ENCODE measurements at places on chromosomes 12 and 14.
A peak's percentile ranks its signal among the peaks of the same experiment; 100 is the strongest.

GRCh38 chr14:91009501-91010152 lies 50.8 kb downstream of the RPS6KA5 start:
- peak; percentile 67 for DNase-seq

DNA sequence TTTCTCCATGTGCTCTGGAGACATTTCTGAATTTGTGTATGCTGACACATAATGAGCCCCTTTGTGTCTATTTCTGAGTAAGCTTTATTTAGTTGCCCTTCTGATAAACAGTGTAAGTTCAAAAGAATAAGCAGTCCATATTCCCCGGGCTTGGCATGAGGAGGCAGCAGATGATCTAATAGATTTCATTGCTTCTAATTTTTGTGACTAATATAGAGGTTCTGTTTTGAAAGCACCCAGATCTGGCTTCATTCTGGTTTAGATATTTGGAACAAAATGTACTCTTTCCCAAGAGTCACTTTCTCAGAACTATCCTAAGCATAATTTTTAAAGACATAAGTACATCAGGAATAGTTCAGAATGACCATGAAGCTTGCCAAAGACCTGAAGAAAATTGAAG lies 290.9 kb downstream of the BTG1 start:
- no peak for DNase-seq

DNA sequence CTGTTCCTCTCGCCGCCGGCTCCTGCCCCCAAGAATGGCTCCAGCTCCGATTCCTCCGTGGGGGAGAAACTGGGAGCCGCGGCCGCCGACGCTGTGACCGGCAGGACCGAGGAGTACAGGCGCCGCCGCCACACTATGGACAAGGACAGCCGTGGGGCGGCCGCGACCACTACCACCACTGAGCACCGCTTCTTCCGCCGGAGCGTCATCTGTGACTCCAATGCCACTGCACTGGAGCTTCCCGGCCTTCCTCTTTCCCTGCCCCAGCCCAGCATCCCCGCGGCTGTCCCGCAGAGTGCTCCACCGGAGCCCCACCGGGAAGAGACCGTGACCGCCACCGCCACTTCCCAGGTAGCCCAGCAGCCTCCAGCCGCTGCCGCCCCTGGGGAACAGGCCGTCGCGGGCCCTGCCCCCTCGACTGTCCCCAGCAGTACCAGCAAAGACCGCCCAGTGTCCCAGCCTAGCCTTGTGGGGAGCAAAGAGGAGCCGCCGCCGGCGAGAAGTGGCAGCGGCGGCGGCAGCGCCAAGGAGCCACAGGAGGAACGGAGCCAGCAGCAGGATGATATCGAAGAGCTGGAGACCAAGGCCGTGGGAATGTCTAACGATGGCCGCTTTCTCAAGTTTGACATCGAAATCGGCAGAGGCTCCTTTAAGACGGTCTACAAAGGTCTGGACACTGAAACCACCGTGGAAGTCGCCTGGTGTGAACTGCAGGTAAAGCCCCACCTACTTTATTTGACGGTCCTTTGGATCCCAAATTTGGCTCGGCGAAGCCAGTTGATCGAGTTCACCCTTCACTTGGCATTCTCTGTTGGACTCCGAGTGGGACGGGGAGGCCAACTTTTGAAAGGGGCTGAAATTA lies 1.5 kb downstream of the WNK1 start:
- no peak for DNase-seq

- no peak for DNase-seq
These were observed 5.8 kb upstream of the EGLN3 start for GRCh38 chr14:33956640-33957039.

DNA sequence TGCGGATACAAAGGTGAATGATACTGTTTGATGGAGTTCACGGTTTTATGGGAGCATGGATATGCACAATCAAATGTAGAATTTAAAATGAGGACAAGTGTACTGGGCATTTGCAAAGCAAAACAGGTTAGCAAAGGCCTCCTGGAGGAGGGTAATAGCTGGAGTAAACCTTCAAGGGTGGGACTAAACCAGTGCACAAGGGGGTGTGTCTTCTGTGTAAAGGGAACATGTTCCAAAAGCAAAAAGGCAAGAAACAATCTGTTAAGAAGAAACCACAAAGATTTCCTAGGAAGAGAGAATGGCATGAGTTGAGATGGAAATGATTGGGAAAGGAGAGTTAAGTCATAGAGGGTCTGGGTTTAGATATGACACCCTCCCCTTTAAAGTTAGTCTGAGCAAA lies 109.2 kb upstream of the SLCO1C1 start:
- no peak for DNase-seq

DNA sequence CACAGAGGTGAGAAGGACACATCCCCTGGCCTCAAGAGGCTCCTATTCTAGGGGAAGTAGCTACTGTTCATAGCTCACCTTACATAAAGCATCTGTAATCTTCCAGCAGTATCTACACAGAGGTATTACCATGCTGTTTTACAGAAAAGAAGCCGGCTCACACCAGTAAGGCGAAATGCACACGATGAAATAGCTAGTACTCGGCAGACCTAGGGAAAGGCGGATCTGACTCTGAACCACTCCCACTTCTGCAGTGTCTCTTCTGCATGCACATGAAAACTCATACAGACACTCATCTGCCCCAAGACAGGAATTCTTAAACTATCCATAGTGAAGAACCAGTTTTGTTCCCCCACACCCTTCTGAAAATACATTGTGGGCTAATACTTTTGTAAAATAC lies 73.6 kb downstream of the IQSEC3 start:
- no peak for DNase-seq

- DNase-seq: no peak
These were observed 1314.6 kb upstream of the TMEM132C start for GRCh38 chr12:126952096-126953007.

DNA sequence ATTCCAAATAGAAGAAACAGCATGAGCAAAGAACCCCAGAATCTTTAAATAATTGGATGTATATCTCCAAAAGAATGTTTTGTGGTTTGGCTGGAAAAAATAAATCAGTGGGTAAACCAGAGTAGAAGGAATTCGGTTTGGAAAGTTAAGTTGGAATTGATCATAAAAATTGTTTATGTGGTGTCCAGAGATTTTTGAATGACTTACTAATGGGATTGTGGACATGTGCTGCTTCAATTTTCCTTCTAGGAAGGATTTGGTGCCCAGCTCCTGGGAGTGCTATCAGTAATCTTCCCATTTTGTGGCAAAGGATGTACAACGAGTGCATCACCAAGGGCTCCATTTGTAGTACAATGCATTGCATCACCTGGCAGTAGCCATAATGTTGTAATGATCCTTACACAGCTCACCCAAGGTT lies 224.8 kb downstream of the SLC16A7 start:
- no peak for DNase-seq

GRCh38 chr12:67656251-67656650 lies 7.7 kb downstream of the DYRK2 start:
- DNase-seq: no peak

GRCh38 chr14:97336179-97336578 lies 539.0 kb downstream of the VRK1 start:
- DNase-seq: no peak
